ENCODE measurements at places on chromosomes 11 and 22. TPM values are rescaled to one million over a fixed set of nuclear protein-coding genes. Genes with fewer than 3 reads are reported as not detected.

DNA sequence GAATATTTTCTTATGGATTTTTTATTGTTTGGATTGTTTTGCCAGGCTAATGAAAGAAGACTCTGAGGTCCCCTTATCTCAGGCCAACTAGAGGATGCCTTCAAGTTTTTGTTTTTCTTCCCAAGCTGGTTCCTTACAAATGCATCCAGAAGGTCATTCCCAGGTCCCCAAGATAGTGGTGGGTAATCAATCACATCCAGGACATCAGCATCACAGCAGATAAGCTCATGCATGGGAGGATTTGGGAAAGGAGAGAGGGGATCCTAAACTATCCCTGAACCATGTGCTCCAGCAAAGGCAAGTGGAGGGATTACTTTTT lies 20.7 kb downstream of the FZD4 start:
- DNase-seq = no peak

DNA sequence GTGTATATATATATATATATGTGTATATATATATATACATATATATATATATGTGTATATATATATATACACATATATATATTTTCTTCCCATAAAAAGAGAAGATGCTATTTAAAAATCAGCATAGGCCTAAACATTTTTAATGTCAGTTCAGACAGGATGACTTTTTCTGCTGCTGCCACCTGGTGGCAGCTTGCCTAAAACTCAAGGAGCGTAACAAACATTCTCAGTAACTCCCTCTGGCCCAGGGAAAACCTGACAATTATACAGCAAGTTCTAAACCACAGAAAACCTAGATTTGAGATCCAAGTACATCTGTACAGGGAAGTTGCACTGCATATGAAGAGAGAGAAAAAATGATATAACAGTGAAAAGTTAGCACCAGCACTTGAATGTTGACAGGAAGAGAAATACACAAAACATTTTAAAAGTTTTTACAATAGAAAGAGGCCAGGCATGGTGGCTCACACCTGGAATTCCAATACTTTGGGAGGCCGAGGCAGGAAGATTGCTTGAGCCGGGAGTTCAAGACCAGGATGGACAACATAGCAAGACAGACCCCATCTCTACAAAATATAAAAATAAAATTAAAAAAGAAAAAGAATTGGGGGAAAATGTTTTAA lies 16.6 kb downstream of the OR8A1 start:
- DNase-seq = peak; percentile 26

- no peak for DNase-seq
Measured at GRCh38 chr22:31344256-31344577, 1.9 kb downstream of the PATZ1 start.

GRCh38 chr11:82975882-82976281 lies 74.3 kb downstream of the DDIAS start:
- no peak for DNase-seq

GRCh38 chr22:47547881-47548650 lies 785.6 kb downstream of the TBC1D22A start:
- DNase-seq = no peak

DNA sequence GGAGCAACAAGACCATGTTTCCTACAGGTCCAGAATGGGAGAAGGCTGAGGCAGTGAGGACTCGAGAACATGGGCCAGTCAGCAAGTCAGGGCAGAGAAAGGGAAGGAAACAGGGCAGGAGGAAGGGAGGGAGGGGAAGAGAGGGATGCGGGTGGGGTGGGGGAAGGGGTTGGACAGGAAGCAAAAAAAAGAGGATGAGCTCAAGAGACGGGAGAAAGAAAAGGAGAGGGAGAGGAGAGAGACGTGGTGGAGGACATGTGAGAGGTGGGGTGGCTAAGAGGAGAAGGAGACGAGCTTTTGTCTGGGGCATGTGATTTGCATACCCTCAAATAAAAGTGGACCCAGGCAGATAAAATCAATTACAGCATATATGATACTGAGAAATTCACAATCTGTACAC lies 389.5 kb upstream of the B3GAT1 start:
- DNase-seq = peak; percentile 53

DNA sequence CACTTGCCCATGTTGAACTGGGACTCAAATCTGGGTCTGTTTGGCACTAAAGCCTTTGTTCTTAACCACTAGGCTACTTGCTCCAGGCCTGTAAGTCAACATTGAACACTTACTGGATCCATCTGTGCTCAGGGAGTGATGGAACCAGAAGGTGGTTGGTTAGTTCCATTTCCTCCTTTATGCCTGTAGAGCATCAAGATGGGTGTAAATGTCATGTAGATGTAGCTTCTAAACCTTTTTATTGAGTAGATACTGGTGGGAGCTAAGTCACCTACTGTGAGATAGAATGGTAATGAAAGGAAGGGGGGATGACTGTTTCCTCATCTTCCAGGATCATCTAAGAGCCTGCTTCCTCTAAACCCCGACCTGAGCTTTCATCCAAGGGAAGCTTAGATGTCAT lies 38.6 kb upstream of the ALKBH3 start:
- DNase-seq = no peak

DNA sequence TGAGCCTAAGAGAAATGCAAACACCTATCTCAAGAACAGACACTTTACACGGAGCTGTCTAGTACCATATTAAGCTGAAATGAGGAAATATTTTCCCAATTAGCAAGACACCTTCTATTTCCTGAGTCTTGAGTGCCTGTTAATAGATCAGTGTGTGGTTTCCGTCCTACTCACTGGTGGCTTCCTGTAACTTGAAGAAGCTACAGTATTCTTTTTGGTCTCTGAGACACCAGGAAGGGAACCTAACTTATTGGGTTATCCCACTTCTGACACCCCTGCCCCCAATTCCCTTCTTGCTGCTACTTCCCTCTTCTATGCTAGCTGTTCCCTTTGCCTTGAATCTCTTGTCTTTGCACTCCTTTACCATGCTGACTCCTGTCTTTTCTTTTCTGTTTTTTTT lies 92.7 kb downstream of the FDX1 start:
- no peak for DNase-seq

Gene C11orf86
- total RNA-seq = 0.26 TPM

Gene OR10G8
- total RNA-seq = not detected

DNA sequence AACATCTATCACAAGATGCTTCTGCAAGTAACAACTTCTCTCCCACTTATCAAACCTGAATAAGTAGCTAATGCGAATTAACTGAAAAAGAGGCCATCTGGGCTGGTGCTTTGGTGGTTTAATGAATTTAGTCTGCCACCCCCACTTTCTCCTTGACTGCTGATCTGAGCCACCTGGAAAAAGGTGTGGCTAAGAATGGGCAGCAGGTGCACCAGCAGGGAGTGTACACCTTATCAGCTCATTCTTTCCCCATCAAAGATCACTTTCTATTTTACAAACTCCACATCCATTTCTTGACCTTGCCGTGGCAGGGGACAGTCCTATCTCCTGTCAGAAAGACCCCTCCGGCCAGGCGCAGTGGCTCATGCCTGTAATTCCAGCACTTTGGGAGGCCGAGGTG lies 6.5 kb downstream of the RFPL3 start:
- no peak for DNase-seq

DNA sequence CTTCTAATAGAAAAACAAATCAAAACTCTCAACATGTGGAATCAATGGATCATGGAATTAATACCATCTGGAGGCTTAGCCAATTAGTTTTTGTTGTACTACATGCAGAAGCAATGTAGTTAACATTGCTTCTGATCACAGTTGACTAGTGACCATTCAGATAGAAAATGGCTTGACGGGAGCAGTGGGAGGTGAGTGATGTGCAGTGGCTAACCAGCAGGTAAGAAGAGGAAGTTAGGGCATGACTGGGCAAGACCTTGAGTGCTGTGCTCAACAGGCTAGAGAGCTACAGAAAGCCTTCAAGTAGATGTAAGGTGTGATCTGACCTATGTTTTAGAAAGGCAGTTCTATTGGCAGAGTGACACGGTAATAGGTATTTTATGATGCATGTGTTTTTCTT lies 60.7 kb upstream of the ALKBH3 start:
- no peak for DNase-seq

DNA sequence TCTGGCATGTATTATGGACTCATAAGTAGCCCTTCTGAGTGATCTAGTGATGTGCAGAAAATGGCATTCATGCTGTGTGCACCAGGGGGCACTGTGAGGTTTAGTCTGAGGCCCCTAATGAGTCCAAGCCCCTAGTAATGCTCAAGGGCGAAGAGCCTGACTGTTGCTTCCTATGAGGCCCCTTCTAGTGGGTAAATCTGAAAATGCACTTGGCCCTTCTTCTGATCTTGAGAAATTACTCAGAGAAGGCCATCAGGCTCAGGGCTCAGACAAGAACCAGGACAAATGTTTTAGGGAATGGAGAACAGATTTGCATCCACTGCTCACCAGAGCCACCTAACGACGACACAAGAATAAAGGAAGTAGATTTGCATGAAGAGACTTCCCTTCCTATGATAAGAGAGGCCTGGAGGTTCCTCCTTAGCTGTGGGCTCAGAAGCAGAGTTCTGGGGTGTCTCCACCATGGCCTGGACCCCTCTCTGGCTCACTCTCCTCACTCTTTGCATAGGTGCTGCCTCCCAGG lies 75.8 kb downstream of the GGTLC2 start:
- peak; percentile 79 for DNase-seq

DNA sequence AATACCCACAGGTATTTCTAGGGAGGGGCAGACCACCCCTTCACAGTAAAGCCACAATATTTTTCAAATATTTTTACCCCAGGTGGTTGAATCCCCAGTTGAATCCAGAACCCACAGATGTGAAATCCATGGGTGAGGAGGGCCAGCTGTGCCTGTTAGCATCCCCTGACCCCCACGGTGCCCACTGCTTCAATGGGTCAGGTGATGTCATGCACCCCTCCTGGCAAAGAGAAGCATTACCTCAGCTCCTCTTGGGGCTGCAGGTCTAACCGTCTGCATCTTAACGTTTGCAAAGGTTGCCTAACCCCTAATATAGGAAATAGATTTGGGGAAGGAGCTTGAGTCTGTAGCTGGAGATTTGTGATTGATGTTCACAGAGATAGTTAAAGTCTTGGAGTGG lies 24.7 kb upstream of the IL17RA start:
- peak; percentile 58 for DNase-seq

GRCh38 chr11:134846328-134847082 lies 434.5 kb upstream of the B3GAT1 start:
- DNase-seq = no peak

Gene TSGA10IP
- total RNA-seq = 4.1 TPM

GRCh38 chr11:10622108-10622507 lies 53.6 kb upstream of the LYVE1 start:
- peak; percentile 43 for DNase-seq

Gene RIMBP3C
- total RNA-seq = 0.70 TPM

DNA sequence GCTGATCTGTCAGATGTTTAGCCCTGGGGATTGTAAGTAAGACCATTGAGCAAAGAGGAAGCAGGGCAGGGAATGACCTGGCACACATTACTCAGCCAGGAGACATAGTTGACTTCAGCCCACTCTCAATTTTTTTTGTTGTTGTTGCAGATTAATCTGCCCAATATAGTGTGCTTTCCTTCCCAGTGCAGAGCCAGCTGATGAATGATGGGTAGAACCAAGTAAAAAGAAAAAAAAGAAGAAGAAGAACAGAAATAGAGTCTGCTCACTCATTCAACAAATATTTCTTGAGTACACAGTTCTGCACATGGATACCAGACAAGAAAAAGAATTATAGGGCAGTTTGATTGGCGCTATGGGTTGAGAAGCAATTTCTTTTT lies 292.7 kb downstream of the ETS1 start:
- DNase-seq = no peak

Gene INS
- total RNA-seq = not detected

Gene CCND1
- 292 TPM for total RNA-seq

Gene LINC01488
- total RNA-seq = not detected

GRCh38 chr11:2737226-2737590 lies 37.4 kb upstream of the KCNQ1OT1 start:
- peak; percentile 66 for DNase-seq

Gene TBRG1
- 21.1 TPM for total RNA-seq

DNA sequence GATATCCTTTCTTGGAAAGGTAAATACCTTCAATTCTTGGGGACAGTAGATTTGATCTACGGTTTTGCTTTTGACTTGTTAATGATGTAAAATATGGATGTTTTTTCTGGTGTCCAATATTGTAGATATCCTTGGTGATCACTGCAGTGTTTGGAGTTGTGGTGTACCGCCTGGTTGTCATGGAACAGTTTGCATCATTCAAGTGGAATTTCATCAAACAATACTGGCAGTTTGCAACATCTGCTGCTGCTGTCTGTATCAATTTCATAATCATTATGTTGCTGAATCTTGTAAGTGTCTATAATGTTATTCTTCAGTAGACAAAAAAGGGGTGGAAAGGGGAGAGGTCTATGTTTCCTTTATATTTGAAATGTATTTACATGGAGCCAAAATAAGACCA lies 27.4 kb upstream of the MUC15 start:
- DNase-seq = no peak
